ENCODE measurements at places on chromosomes 3 and 15.

- no peak for DNase-seq
Observed at GRCh38 chr3:67447393-67447792, 207.0 kb downstream of the SUCLG2 start.

DNA sequence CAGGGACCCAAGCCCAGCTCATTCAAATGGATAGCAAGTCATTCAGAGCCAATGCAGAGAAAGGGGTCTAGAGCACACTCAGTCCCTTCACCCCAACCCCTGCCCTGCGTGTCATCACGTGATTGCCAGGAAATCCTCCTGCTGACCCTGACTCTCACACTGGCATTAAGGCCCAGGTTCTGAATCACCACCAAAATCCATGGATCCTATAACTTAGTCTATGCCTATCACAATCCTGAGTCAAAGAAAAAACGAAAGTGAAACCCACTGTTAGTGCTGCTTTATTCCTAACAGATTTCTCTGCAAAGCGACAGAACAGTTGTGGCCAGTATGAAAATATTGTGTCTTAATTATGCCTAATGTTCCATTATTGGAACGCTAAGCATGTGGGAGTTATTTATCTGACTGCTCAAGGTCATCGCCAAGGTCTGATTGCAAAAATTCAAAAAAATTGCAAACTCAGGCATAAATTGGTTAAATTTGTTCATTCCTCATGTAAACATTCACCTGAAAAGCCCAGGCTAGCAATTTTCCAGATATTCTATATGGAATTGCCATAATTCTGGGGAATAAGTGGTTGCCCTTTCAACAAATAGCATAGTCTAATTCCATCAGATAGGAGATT lies 108.7 kb upstream of the EIF1B start:
- no peak for DNase-seq

GRCh38 chr15:32735989-32736700 lies 18.3 kb downstream of the GREM1 start:
- no peak for DNase-seq

GRCh38 chr3:168250415-168250861 lies 154.7 kb upstream of the GOLIM4 start:
- DNase-seq: peak; percentile 4

GRCh38 chr3:144957398-144958101 lies 985.9 kb downstream of the DIPK2A start:
- no peak for DNase-seq

DNA sequence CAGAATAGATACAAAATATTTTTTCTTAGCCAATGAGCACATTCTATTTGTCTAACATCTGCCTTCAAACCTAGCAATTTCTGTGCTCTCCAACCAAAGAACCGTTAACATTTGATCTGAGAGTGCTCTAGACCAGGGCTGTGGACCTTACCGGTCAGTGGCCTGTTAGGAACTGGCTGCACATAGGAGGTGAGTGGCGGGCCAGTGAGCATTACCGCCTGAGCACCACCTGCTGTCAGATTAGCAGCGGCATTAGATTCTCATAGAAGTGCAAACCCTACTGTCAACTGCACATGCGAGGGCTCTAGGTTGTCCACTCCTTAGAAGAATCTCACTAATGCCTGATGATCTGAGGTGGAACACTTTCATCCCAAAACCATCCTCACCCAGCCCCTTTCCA lies 131.7 kb downstream of the CADM2 start:
- no peak for DNase-seq

All from kidney glomerular epithelial cell (primary cell).